ENCODE measurements at places on chromosomes 16 and 17. TPM values are rescaled to one million over a fixed set of nuclear protein-coding genes. Genes with fewer than 3 reads are reported as not detected.

Gene PEMT
- total RNA-seq: 17.7 TPM

Gene WSCD1
- 1.7 TPM for total RNA-seq

Gene USB1
- 51.1 TPM for total RNA-seq

Gene ALDH3A2
- 104 TPM for total RNA-seq

Gene CTRB1
- total RNA-seq: not detected

DNA sequence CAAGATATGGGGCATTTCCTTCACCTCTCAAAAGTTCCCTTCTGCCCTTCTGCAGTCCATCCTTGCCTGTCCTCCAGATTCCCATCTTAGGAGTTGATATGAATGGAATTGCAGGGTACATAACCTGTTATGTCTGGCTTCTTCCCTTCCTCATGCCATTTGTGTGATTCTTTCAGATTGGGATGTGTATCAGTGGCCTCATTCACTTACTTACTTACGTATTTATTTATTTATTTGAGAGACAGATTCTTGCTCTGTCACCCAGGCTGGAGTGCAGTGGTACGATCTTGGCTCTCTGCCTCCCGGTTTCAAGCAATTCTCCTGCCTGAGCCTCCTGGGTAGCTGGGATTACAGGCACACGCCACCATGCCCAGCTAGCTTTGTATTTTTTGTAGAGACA is 6.2 kb upstream of the TMEM94 start:
- no peak for DNase-seq
- H3K36me3 ChIP-seq: no peaks in the 10 kb centered on the region
- H3K27me3 ChIP-seq: no peaks in the 10 kb centered on the region
- H3K27ac ChIP-seq: no peak overlapping the region
- H3K4me1 ChIP-seq: peaks cover under 1% of the 10 kb centered on the region

DNA sequence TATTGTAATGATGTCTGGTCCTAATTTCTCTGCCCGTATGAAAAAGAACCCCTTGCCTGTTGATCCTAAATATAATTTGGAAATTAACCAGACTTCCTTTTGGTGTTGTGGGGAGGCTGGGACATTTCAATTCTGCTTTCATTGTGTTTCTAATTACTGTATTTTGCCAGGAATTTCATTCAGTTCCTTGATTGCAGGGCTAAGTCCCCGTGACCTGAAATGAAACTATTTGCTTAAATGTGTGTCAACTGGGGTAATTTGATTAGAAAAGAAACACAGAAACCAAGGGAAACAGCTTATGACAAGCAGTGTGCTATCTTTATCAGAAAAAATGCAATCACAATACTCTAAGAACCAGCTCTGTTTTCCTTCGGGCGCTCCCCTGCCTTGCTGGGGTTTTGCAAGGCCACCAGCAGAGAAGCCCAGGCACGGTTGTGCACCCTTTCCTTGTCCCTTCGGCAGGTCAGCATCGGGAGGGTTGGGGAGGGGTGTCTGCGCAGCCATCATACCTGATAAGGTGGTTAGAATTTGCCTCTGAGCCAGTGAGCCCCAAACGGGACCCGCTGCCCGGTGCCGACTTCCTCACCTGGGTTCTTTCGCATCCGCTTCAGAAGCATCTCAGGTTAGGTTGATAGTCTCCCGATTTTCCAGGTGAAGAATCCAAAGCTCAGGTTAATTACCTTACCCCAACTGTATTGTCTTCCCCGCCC is 19.4 kb downstream of the KLHL36 start:
- H3K36me3 ChIP-seq: peaks cover 34% of the 10 kb centered on the region
- no peak overlapping the region for H3K4me3 ChIP-seq
- peaks cover 7% of the 10 kb centered on the region for H3K4me1 ChIP-seq
- H3K27me3 ChIP-seq: no peaks in the 10 kb centered on the region

- no peaks in the 10 kb centered on the region for H3K4me1 ChIP-seq
- H3K36me3 ChIP-seq: no peaks in the 10 kb centered on the region
- no peak overlapping the region for H3K27ac ChIP-seq
- H3K4me3 ChIP-seq: no peak overlapping the region
Observed at GRCh38 chr17:41121742-41122141, 2.2 kb downstream of the KRTAP4-12 start.

- no peak for DNase-seq
- H3K4me3 ChIP-seq: no peak overlapping the region
Observed at GRCh38 chr16:84839956-84840355, 20.2 kb downstream of the CRISPLD2 start.

DNA sequence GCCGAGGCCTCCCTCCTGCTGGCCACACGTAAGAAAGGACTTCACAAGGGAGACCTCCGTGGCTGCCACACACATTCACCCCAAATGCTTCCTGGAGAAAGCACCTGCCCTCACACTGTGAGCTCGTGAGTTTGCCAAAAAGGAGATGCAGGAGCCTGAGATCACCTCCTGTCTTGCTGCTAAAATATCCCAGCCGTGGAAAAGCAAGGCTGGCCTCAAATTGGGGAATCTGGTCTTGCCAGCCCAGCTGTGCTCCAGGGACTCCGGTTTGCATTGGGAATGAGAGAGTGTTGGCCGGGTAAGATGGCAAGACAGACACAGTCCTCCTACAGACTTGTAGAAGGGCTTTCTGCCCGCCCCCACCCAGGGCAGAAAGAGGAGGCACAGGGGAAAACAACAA is 13.8 kb downstream of the RBFOX3 start:
- no peaks in the 10 kb centered on the region for H3K27me3 ChIP-seq
- no peak overlapping the region for H3K4me3 ChIP-seq
- no peak overlapping the region for H3K27ac ChIP-seq
- H3K4me1 ChIP-seq: no peaks in the 10 kb centered on the region
- no peak for DNase-seq

DNA sequence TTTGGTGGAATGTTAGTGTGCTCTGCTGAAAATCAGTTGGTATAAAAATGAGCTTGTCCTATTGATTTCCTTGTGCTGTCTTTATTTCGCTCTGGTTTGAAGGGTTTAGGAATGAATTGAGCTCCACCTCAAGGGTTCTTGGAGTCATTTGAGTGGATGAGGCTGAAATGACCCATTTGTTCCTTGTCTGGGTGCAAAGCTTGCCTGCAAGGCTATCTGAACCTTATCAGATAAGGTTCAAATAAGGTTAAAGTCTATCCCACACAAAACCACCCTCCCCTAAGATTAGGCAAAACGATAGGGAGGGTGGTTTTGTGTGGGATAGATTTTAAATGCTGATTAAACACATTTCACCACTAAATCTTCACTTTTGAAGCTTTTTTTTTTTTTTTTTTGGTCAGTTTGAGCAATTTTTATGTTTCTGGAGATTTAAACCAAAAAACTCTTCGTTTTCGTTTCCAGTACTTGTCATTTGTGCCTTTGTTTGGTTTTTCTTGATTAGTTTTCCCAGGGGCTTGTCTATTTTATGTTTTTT is 62.7 kb downstream of the ARHGAP44 start:
- no peaks in the 10 kb centered on the region for H3K27me3 ChIP-seq
- DNase-seq: no peak
- no peak overlapping the region for H3K4me3 ChIP-seq
- H3K4me1 ChIP-seq: no peaks in the 10 kb centered on the region
- H3K36me3 ChIP-seq: no peaks in the 10 kb centered on the region
- H3K27ac ChIP-seq: no peak overlapping the region

DNA sequence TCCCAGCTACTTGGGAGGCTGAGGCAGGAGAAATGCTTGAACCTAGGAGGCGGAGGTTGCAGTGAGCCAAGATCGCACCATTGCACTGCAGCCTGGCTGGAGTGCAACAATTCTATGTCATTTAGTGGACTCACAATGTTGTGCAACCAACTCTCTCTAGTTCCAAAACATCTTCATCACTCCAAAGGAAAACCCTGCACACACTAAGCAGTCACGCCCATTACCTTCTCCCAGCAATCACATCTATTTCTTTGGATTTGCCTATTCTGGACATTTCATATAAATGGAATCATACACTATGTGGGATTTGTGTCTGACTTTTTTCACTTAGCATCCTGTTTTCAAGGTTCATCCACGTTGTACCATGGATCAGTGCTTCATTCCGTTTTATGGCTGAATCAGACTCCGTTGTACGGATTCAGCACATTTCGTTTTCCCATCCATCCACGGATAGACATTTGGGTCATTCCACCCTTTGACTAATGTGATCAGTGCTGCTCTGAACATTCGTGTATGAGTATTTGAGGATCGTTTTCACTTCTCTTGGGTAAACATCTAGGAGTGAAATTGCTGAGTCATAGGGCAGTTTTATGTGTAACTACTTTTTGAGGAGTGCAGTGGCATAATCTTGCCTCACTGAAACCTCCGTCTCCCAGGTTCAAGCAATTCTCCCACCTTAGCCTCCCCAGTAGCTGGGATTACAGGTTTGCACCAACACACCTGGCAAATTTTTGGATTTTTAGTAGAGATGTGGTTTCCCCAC is 45.4 kb upstream of the EMP2 start:
- no peaks in the 10 kb centered on the region for H3K36me3 ChIP-seq
- DNase-seq: no peak
- no peak overlapping the region for H3K27ac ChIP-seq

- no peaks in the 10 kb centered on the region for H3K36me3 ChIP-seq
- peaks cover 12% of the 10 kb centered on the region for H3K4me1 ChIP-seq
- DNase-seq: peak; percentile 29
Observed at GRCh38 chr16:50731989-50732832, 9.7 kb upstream of the CYLD start.

GRCh38 chr16:88569614-88569984 is 604 bp upstream of the ZC3H18 start:
- peak overlapping the region; percentile 87 for H3K27ac ChIP-seq
- peak overlapping the region; percentile 92 for H3K4me3 ChIP-seq
- no peak for DNase-seq
- H3K27me3 ChIP-seq: no peaks in the 10 kb centered on the region

GRCh38 chr17:49467175-49467574 is 27.9 kb upstream of the NGFR start:
- no peaks in the 10 kb centered on the region for H3K27me3 ChIP-seq
- H3K36me3 ChIP-seq: no peaks in the 10 kb centered on the region
- no peak overlapping the region for H3K4me3 ChIP-seq
- DNase-seq: no peak
- H3K27ac ChIP-seq: no peak overlapping the region

DNA sequence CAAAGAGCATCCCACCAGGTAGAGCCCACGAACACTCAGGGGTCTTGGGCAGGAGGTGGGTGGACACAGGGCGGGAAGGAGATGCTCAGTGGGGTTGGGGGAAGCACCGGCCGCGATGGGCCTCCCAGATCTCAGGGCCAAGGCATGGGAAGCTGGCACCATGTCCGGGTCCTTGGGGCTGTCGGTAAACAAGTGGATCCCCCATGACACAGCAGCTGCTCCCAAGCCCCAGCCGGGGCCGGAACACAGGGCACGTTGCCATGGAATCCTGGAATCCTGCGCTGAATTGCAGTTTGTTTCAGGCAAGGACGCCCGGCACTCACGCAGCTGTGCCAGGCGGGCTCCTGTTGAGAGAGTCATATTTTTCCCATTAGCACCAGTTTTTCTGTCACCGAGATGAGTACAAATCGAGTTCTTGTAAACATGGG is 23.0 kb upstream of the CHMP6 start:
- H3K4me1 ChIP-seq: peaks cover 35% of the 10 kb centered on the region
- peaks cover 19% of the 10 kb centered on the region for H3K36me3 ChIP-seq
- DNase-seq: no peak
- peak overlapping the region; percentile 69 for H3K27ac ChIP-seq

All from esophagus muscularis mucosa (tissue), 4 donors.